Stimulated activated CD8-positive, alpha-beta memory T cell treated with anti-CD3 and anti-CD28 coated beads, Interleukin-2, amount 100 ng/mL, for 1 hour (primary cell): ENCODE measurements at places on chromosomes 11 and 22.

DNA sequence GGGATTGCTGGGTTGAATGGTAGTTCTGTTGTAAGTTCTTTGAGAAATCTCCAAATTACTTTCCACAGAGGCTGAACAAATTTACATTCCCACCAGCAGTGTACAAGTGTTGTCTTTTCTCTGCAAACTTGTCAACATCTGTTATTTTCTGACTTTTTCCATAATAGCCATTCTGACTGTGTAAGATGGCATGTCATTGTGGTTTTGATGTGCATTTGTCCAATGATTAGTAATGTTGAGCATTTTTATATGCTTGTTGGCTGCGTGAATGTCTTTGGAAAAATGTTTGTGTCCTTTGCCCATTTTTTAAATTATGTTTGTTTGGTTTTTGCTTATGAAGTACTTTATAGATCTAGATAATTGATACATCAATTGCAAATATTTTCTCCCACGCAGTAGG is 1025.0 kb downstream of the JRKL start:
- no peak for DNase-seq

DNA sequence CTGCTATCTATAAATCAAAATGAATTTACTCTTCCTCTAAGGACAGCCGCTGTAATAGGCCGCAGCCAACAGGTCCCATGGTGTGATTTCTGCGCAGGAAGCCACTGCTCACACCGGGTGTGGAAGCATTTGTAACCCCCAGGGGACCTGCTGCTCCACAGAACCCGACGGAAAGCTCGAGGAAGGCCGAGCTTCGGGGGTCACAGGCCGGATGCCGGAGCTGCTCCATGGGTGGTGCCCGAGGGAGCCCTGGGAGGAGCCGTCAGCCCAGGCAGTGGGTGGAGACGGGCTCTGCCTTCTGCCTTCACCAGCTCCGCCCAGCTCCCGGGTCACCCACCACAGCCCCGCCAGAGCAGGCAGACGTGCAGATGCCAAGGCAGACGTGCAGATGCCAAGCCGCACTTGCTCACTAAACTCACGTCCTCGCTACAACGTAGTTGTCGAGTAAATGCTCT is 63.5 kb downstream of the BRD1 start:
- no peak for DNase-seq

- no peak for DNase-seq
These were observed 49.2 kb upstream of the TIMP3 start for GRCh38 chr22:32752326-32752725.

- no peak for DNase-seq
These were observed 39.9 kb upstream of the GRAMD1B start for GRCh38 chr11:123390146-123390545.

DNA sequence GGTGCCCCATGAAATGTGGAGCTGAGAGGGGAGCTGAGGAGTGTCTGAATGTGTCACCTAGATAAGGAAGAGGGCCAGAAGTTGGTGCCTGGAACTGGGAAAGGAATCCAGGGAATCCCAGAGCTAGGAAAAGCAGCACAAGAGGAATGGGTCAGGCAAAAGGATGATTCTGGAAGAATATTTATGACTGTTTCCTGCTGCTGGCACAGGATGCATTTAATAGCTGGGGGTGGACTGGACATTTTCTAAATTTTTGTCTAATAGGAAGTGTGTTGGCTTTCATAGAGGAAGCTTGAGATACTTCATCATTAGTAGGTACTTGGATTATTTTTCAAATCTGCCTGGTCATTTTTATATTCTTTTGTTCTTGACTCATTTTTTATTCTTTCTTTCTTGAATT is 17.4 kb upstream of the MRGPRX2 start:
- DNase-seq, result no peak

- DNase-seq, result no peak
These were observed 18.7 kb downstream of the ART5 start for GRCh38 chr11:3623121-3623520.

GRCh38 chr22:39493759-39494158 is 8.3 kb upstream of the MIEF1 start:
- DNase-seq, result no peak

- DNase-seq, result no peak
These were observed 6.2 kb upstream of the FTH1 start for GRCh38 chr11:61973476-61974162.

DNA sequence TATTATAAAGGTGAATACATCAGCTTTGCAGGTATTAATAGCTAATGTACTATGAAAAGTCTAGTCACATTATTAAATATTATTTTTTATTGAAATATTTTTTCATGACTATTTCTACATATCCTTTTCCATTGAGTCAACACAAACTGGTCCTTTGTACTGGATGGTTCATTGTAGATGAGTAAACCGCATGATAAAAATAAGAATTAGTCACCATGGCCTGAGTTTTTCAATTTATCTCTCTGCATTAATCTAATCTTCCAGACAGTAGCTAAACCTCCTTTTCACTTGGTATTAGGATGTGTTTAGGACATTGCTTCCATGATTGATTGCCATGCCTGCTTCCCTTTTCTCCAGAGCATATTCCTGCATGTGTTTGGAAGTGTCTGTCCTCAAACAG is 439.4 kb upstream of the ARHGAP42 start:
- DNase-seq, result no peak
